ENCODE measurements at places on chromosomes 2 and 18.

- DNase-seq = no peak
These were observed 5.9 kb upstream of the KCNF1 start for GRCh38 chr2:10905862-10906143.

DNA sequence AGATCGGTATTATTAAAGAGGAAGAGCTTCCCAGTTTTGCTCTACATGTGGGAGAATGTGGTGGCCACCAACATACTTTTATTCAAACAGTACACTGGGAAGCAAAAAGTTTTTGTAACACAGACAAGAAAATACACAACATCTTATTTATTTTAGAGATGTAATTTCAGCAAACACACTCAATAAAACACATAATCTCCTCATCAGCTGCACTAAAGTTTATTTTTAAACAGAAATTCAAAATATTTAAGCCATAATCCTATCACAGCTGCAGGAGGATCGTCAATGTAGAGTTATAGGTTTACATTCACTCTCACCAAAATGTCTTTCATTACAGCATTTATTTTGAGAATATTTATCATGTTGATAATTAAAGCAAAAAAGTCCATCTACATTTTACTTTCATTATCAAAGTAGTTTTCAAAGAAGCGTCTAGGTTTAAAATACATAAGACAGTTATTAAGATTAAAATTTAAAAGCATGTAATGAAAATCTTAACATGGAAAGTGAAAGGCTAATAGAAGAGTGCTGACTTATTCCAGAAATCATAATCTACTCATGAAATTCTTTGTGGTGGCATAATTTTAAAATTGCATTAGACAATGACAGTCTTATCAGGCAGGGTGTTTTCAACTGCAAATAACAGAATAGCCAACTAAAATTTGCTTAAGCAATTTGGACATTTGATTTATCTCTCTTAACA, 61.0 kb downstream of the ANKRD44 start:
- DNase-seq = no peak

DNA sequence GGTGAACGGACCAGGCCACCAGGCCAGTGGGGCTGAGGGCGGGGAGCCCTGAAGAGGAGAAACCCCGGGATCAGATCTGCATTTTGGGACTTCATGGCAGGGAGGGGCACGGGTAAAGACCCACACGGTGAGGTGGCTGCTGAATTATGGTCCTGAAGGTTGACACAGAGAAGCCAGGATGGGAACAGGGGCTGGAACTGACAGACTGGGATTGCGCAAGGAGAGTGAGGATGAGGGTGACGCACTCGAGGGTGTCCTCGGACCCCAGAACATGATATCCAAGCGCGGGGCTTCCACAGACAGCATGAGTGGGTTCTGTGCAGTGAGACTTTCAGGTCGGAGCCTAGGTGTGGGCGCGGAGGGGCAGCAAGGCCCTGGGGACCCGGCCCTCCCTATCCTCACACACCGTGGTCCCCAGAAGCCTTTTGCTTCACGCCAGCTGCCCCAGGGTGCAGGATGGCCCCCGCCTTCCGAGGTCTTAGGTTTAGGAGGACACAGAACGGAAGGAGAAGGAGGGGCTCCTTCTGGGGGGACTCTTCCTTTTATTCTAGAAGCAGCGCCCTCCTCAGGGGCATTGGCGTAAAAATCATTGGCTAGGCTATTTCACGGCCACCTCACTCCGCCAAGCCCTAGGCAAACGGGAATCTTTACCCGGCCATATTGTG, 416.8 kb upstream of the HS6ST1 start:
- no peak for DNase-seq

- DNase-seq = no peak
These were observed 184.4 kb upstream of the RASGRP3 start for GRCh38 chr2:33292063-33292462.

DNA sequence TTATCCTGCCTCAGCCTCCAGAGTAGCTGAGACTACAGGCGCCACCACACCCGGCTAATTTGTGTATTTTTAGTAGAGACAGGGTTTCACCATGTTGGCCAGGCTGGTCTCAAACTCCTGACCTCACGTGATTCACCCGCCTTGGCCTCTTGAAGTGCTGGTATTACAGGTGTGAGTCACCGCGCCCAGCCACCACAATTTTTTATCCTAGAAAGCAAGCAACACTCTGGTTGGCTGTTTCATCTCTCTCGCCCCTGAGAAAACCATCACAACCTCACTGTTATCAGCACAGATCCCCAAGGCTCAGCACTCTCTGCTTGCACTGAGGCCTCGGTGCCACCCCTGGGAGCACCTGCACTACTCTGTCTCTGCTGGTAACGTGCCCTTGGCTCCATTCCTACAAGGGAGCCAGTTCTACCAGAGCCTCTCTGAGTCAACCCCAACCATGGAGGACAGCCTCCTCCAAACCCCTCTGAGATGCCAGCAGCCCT, 134.8 kb upstream of the AGAP1 start:
- DNase-seq = no peak

All from stimulated activated CD4-positive, alpha-beta T cell treated with anti-CD3 and anti-CD28 coated beads, Interleukin-1b, Interleukin-23, amount 100 ng/mL, for 1 hour (primary cell).